DMS 273 treated with DMSO at 0.1 percent for 48 hours (cell line): ENCODE measurements at places on chromosomes 3 and 15.

- DNase-seq, result no peak
These were observed 56.2 kb upstream of the TSEN2 start for GRCh38 chr3:12428126-12428525.

GRCh38 chr3:33030802-33031201 is 66.1 kb downstream of the GLB1 start:
- no peak for DNase-seq

DNA sequence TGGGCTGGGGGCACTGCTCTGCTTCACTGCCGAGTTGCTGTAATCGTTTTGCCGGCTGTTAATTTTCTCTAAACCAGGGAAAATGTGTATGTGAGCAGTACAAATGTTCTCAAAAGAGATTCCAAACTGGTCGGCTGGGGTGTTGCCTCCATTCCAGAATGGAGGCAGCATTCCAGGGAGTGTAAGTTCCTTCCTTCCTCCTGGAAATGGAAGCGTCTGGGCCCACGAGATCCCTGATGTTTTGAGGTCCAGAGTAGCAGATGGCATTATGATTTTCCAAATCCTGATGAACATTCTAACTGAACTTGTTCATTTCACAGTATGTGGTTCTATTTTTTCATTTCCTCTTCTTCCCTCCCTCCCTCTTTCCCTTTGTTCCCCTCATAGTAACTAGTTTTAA is 64.4 kb upstream of the SKOR1 start:
- no peak for DNase-seq

DNA sequence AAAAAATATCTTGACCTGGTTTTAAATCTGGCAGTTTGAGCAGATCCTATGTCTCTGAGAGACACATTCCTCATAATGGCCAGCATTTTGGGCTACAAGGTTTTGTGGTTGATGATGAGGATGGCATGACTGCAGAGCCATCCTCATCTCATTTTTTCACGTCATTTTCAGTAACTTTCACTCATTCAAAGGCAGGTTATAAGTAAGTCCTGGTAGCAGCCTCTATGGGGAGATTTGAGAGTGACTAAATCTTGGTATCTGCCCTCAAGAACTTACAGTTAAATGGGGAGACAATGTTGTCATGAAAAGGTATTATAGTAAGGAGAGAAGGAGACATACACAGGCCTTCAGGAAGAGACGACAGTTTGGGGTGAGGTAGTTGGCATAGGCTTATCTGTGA is 14.5 kb downstream of the TIGIT start:
- no peak for DNase-seq

- no peak for DNase-seq
These were observed 268.0 kb downstream of the LPP start for GRCh38 chr3:188421836-188422540.

GRCh38 chr3:127034195-127034989 is 51.5 kb downstream of the PLXNA1 start:
- no peak for DNase-seq

GRCh38 chr15:39946862-39947261 is 12.9 kb downstream of the EIF2AK4 start:
- no peak for DNase-seq

GRCh38 chr3:52268036-52268435 is 10.4 kb downstream of the WDR82 start:
- DNase-seq, result no peak

- DNase-seq, result no peak
These were observed 41.6 kb downstream of the PARP15 start for GRCh38 chr3:122619040-122619439.

DNA sequence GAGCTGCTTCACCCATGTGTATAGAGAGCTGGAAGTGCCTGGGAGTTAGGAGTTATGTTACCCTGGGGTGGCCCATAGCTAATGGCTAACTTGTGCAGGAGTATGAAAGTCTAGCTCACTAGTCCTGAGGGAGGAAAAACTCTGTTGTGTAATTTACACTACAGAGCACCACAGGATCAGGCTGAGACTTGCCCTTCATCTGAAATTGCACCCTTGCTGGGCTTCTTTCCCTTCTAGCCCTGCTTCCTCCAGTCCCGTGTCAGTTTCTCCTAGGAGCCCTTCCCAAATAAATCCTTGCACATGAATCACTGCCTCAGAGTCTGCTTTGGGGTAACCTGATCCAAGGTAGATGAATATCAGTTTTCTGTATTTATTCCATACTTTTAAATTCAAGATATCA is 40.0 kb downstream of the CTXND1 start:
- DNase-seq, result no peak

GRCh38 chr15:58355382-58355971 is 76.3 kb upstream of the LIPC start:
- DNase-seq, result no peak

DNA sequence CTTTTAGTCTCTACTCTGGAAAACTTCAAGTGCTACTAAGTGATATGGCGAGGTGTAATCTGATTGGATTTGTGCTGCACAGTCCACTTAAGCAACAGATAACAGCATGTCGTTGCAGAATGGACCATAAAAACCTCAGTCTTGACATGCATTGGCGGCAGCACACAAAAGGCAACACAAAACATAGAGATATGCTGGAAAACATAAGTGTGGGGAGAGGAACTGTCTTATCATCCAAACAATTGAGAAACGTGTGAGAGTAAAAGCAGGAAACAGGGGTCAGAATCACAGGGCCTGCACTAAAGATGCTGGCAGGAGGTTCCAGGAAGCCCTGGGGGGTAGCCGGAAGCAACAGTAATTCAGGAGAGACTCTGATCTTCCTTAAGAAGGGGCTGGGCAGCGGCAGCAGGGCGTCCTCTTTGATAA is 82.1 kb downstream of the CGNL1 start:
- no peak for DNase-seq
